ENCODE measurements at places on chromosomes 5 and 9. TPM values are rescaled to one million over a fixed set of nuclear protein-coding genes. Genes with fewer than 3 reads are reported as not detected.

Gene CEMIP2
- polyA plus RNA-seq: 5.5 TPM

Gene PCDHGA8
- 0.29 TPM for polyA plus RNA-seq

Gene CAMLG
- 22.9 TPM for polyA plus RNA-seq

Gene SIT1
- 0.88 TPM for polyA plus RNA-seq

Gene ADAMTSL2
- polyA plus RNA-seq: 1.0 TPM

Gene BARX1
- polyA plus RNA-seq: 4.0 TPM

Gene TAS2R1
- polyA plus RNA-seq: not detected

Gene BTNL3
- polyA plus RNA-seq: 0.06 TPM

Gene HBEGF
- polyA plus RNA-seq: 23.5 TPM

Gene C5orf24
- 9.0 TPM for polyA plus RNA-seq

Gene LCN9
- not detected for polyA plus RNA-seq

Gene TNFSF8
- polyA plus RNA-seq: 0.18 TPM

Gene SMIM27
- polyA plus RNA-seq: 5.4 TPM

Gene LHX3
- not detected for polyA plus RNA-seq

Gene SPINK13
- polyA plus RNA-seq: not detected

Gene PRR16
- polyA plus RNA-seq: 0.35 TPM

Gene RUSC2
- 27.2 TPM for polyA plus RNA-seq

Gene SIMC1
- polyA plus RNA-seq: 2.9 TPM

Gene UBE2QL1
- polyA plus RNA-seq: 0.16 TPM

Gene CCL19
- 10.5 TPM for polyA plus RNA-seq

Gene ADCY2
- 0.06 TPM for polyA plus RNA-seq

Gene GFI1B
- polyA plus RNA-seq: 0.02 TPM

Gene S1PR3
- 6.7 TPM for polyA plus RNA-seq

Gene SHISAL2B
- polyA plus RNA-seq: not detected

Gene GCNT4
- polyA plus RNA-seq: 0.53 TPM

Gene GRIN3A
- under 0.01 TPM for polyA plus RNA-seq

Gene TLX3
- not detected for polyA plus RNA-seq

Gene ARL14EPL
- polyA plus RNA-seq: 0.05 TPM

Gene EMB
- 3.5 TPM for polyA plus RNA-seq

Gene PPP3R2
- polyA plus RNA-seq: not detected

Gene PPWD1
- 18.8 TPM for polyA plus RNA-seq

Gene ACSL6
- 0.28 TPM for polyA plus RNA-seq

Gene SPATA31D4
- not detected for polyA plus RNA-seq

Gene PLPP7
- 0.47 TPM for polyA plus RNA-seq

Gene CCDC112
- polyA plus RNA-seq: 3.2 TPM

Gene SEMA6A
- polyA plus RNA-seq: 1.4 TPM

Gene COL15A1
- polyA plus RNA-seq: 5.2 TPM

Gene ENTPD2
- polyA plus RNA-seq: 1.6 TPM

Gene CA9
- 0.94 TPM for polyA plus RNA-seq

Gene ORM2
- polyA plus RNA-seq: not detected

Gene PCDHB4
- polyA plus RNA-seq: 0.20 TPM

Gene WNT8A
- not detected for polyA plus RNA-seq

Gene SLC1A1
- polyA plus RNA-seq: 1.1 TPM

Gene EIF4E1B
- polyA plus RNA-seq: not detected

Gene ZDHHC12
- polyA plus RNA-seq: 76.0 TPM

Gene ROR2
- 3.6 TPM for polyA plus RNA-seq

Gene F2RL1
- polyA plus RNA-seq: 2.7 TPM

Gene FBP2
- polyA plus RNA-seq: not detected

Gene C9orf152
- polyA plus RNA-seq: 1.3 TPM

Gene C5orf15
- 14.9 TPM for polyA plus RNA-seq

Gene PPP2R2B
- 0.78 TPM for polyA plus RNA-seq

Gene BNC2
- polyA plus RNA-seq: 1.6 TPM

Gene CAVIN4
- 0.06 TPM for polyA plus RNA-seq
